Stimulated activated CD4-positive, alpha-beta T cell treated with anti-CD3 and anti-CD28 coated beads, Interleukin-1b, Interleukin-23, amount 100 ng/mL, for 48 hours (primary cell): ENCODE measurements at places on chromosomes 7 and 10.

DNA sequence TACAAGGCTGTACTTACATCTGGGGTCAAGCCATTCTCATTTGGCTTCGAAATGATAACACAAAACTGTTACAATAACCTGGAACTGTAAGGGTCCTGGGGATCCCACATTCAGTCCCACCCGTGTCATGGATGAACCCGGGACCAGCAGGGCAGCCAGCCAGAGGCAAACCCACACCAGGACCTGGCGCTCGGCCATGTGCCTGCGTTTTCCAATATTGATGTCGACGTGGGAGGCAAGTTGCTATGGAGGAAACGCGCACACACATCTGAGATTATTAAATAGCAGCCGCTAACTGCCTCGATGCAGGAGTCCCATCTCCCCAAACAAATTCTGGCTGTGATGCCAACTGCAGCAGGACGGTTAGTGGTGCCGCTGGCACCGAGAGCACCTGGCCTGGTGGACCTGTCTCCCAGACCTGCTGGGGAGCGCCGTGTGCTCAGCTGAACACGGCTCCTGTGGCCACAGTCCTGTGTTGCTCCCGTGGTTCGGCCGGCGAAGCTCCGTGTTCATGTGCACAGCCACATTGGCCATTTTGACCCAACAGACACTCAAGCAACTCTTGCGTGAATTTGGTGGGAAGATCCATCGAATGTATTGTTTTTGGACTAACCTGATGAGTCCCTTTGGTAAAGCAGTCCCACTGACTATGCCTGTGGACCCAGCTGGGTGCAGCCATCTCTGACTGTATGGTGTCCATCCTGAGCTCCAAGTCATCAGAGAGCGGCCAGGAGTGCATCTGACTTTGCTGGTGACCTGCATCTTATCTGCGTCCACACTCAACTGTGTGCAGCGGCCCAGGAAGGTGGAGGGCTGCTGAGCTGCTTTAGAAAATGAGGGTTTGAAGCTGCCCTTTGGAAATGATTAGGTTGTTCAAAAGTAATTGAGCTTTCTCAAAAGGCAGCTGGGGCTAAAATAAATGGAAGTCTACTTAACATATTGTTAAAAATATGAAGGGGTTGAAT is 398.2 kb downstream of the DNAJB6 start:
- DNase-seq: no peak

GRCh38 chr10:71585564-71586290 is 133.9 kb downstream of the C10orf105 start:
- DNase-seq: no peak

DNA sequence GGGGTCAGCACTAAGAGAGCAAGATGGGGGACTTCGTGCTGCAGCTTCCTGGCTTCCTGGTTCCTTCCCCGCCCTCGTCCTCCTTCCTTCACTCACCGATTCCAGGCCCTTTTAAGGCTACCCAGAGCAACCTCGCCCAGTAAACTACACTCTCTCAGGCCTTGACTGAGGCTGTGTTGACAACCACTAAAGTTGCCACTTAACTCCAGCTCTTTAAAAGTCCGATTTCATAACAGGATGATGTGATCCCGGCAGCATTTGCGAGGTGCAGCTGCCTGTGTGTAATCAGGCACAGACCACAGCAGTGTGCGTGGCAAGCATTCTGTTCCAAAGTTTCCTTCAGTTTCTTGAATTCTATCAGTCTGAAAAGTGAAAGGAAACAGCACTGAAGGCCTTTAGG is 110.6 kb downstream of the RAB11FIP2 start:
- DNase-seq: no peak

GRCh38 chr10:17851611-17852010 is 42.5 kb downstream of the MRC1 start:
- DNase-seq: no peak

DNA sequence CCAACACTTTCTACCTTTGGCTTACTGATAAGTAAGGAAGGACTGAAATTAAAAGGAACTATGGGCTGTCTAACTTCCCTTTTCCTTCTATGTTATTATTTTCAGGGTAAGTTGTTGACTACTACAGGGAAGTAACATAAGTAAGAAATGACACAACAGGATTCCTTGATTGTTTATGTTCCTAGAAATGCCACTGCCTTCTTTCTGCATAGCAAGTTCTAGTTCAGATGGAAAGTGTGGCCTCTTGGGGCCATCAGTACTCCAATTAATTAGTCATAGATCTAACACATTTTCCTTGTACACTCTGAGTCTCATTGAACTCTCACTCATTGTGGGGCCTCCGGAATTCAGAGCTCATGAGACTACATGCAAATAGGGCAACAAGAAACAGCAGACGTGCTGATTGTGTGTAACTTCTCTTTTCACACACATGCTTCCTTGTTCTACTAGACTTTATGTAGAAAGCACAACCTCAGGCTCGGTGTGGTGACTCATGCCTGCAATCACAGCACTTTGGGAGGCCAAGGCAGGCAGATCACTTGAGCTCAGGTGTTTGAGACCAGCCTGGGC is 35.3 kb upstream of the HIBADH start:
- peak; percentile 5 for DNase-seq

DNA sequence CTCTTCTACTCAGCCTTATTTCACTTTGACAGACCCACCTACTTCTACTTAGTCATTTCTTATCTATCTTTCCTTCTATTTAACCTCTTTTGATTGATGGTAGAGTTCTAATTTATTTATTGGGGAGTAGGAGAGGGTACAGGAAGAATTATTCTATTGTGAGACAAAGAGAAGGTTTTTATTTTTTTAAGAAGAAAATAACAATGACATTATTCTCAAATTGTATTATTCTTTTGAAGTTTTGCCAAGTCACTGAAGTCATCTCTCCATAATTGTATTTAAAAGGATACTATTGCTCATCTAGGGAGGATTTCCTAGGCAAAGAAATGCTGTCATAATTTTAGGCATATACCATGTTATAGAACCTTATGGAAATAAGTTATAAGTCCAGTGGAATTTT is 52.7 kb downstream of the ITGB8 start:
- no peak for DNase-seq
